ENCODE measurements at places on chromosomes 1 and 21.

DNA sequence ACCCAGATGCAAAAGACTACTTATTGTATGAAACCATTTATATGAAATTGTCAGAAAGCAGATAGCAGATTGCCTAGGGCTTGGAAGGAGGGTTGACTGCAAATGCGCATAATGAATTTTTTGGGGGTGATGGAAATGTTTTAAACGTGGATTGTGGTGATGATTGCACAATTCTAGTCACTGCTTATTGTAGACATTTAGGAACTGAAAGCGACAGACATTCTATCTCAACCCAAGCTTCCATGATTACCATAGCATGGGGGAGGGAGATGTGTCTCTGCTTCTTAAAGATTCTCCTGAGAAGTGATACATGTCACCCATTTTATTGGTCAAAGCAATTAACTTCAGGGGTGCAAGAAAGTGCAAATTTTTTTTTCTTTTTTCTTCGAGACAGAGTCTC, 2.8 kb upstream of the MTF2 start:
- no peak for DNase-seq

DNA sequence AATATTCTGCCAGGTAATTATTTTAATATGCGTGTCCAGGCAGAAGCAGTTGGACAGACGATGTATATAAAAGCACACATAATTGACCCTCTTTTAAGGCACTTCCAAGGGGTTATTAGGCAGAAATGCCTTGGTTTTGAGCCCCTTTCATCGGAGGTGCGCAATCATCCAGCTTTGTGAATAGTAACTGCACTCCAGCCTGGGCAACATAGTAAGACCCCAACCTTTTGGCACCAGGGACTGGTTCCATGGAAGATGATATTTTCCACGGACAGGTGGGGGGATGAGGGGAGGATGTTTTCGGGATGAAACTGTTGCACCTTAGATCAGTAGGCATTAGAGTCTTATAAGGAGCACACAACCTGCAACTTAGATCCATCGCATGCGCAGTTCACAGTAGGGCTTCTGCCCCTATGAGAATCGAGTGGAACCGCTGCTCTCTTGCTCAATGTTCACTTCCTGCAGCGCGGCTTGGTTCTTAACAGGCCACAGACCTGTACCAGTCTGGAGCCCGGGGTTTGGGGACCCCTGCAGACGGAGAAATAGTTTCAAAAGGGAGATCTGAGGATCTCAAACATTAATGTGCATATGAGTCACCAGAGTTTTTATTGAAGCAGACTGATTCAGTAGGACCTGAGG, 1.8 kb upstream of the MCOLN2 start:
- DNase-seq = no peak

DNA sequence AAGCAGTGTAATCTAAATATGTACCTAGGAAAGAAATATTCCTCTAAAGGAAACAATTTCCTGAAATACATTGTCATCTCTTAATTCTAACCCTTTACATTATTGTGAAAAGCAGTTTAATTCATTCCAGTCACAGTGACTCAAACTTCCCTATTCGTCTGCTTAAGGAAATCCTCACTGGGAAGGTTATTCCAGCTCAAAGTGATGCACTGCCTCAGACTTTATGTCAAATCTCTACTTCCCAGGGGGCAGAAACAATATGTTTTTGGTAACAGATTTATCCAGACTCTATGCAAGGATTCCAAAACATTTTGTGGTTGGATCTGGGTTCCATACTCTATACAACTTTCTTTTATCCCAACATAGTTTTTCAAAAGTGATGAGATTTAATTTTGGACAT, 145.2 kb downstream of the NTMT2 start:
- no peak for DNase-seq

GRCh38 chr1:54006508-54006907, 11.5 kb downstream of the LDLRAD1 start:
- DNase-seq = no peak

DNA sequence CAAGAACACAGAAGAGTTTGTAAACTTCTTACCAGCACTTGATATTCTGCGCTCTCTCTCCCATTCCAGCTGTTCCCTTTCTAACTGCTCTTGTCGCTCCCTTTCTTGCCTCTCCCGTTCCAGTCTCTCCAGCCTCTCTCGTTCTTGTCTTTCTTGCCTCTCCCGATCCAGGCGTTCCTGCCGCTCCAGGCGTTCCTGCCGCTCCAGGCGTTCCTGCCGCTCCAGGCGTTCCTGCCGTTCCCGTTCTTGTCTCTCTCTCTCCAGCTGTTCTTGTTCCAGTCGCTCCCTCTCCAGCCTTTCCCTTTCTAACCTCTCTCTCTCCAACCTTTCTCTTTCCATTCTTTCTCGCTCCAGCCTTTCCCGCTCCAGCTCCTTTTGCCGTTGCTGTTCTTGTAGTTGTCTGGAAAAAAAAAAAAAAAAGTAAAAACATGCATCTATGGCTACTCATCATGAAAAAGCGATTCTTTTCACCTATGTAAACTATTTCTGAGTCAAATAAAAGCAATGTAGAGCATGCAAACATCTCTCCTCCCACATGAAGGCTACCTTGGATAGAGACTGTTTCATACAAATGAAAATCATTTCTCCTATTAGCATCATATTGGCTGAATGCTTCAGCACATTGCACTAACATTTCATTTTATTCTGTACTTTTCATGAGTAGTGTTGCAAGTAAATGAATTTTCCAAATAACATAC, 91.5 kb upstream of the LBR start:
- no peak for DNase-seq

DNA sequence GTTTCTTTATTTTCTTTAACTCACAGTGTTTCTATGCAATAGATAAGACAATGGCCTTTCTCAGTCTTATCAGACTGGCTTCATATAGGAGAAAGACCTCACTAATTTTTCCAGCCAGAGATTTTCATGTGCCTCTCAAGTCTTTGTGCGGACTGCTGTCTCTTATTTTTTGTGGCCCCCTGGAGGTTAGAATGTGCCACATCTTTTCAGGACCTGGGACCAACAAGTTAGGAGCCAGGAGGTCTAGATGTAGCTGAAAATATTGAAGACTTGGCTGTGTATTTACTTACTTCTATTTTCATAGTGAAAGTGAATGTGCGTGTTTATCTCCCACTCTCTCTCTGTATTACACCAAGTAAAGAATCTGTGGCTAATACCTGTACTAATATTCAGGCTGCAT, 42.1 kb upstream of the CFHR3 start:
- DNase-seq = no peak

GRCh38 chr1:207763091-207763490, 11.2 kb downstream of the CD46 start:
- no peak for DNase-seq

GRCh38 chr21:25025596-25025995, 581.7 kb downstream of the MRPL39 start:
- DNase-seq = peak; percentile 33

DNA sequence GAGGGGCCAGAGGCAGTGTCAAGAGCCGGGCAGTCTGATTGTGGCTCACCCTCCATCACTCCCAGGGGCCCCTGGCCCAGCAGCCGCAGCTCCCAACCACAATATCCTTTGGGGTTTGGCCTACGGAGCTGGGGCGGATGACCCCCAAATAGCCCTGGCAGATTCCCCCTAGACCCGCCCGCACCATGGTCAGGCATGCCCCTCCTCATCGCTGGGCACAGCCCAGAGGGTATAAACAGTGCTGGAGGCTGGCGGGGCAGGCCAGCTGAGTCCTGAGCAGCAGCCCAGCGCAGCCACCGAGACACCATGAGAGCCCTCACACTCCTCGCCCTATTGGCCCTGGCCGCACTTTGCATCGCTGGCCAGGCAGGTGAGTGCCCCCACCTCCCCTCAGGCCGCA, at the start of gene BGLAP:
Gene BGLAP, plus strand, starts transcription at position 259 of the 400 bp plus-strand sequence. Its CDS starts 48 bp downstream, at position 307.
- DNase-seq = no peak

- DNase-seq = no peak
Observed at GRCh38 chr1:210690236-210690635, 361.5 kb downstream of the HHAT start.

DNA sequence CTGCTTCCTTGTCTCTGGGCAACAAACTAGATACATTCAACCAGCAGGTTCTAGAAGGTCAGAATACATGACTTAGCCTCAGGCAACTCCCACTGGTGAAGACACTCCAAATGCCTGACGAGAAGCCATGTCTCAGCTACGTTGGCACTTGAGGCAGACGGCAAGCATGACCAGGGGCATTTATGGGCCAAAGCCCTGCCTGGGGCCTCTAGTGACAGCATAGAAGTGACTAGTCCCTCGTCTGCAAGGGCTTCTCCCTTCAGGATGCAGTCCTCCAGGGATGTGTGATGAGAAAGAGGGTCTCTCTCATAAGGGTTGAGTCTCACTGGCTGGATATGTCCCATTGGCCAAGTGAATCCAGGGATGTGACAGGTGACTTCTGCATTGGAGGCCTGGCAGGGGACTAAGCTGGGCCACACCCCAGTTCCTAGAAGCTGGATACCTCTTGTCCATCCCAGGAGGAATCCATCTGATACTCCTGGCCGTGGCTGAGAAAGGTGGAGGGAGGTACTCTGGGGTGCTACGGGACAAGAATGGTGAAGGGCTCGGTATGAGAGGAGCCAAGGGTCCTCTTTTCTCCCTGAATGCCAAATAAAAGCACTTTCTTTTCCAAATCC, 148.6 kb upstream of the HMGB4 start:
- DNase-seq = no peak

DNA sequence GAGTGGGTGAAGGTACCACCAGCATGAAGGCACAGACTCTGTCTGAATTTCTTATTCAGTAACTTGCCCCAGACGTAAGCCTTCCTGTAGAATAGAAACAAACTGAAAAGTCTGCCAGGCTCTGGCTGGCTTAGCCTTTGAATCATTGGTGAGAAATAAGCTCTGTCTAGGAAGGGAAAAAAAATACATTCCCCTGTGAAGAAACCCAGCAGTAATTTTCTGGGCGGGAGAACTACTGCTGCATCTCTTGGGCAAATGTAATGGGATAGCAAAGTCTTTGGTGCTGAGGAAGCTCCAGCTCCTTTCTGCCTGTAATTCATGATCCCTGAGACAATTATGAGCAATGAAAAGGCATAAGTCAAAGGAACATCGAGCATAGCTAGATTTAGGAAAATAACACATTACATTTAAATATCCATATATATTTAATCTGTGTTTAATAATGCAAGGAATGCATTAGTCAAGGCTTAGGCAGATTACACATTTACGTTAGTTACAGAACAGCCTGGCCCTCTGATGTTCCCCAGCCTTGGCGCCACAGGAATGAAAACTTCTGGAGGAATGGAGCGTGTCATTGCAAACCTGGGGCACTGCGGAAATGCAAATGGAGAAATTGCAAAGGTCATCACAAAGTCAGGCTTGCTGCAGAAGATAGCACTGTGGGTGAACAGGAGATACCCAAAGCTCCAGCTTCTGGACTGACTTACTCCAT, 216.3 kb upstream of the CAMK1G start:
- no peak for DNase-seq

DNA sequence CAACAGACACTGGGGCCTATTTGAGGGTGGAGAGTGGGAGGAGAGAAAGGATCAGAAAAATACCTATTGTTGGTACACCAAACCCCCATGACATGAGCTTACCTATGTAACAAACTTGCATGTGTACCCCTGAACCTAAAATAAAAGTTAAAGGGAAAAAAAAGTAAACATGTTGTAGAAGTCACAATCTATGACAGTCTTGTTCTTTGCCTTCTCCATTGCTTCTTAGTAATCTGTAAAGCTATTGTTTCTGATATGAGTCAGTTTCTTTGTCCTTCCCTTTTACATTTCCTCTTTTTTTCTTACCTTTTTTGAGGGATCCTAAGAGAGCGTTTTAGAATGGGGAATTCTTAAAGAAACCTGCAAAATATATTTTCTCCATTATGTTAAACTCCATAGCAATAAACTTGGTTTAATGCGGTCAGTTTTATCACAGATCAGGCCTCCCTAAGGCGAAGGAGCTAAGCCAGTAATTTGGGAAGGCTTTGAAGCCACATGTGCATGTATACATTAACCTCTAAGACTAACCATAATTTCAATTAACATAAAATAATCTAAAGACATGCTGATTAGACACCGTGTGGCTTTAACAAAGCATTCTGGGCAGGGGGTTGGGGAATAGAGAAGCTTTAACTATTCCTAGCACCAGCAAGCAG, 77.8 kb upstream of the C1orf105 start:
- DNase-seq = peak; percentile 1

DNA sequence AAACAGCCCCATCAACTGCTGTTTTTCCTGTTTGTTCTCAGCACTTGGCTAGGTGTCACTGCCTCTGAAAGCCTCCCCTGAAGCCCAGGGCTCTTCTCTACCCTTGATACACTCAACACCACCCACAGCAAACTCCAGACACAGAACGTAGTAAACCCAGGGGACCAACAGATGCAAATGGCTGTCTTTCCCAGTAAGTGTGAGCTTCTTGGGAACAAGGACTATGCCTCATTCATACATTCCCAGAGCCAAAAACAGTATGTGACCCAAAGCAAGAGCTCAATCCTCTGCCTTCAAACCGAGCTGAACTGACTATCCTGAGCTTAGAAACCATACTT, 4.4 kb downstream of the LBR start:
- no peak for DNase-seq

- no peak for DNase-seq
Observed at GRCh38 chr21:42574234-42575027, 60.8 kb downstream of the SLC37A1 start.

- no peak for DNase-seq
Observed at GRCh38 chr1:69413129-69413528, 154.6 kb upstream of the LRRC7 start.

DNA sequence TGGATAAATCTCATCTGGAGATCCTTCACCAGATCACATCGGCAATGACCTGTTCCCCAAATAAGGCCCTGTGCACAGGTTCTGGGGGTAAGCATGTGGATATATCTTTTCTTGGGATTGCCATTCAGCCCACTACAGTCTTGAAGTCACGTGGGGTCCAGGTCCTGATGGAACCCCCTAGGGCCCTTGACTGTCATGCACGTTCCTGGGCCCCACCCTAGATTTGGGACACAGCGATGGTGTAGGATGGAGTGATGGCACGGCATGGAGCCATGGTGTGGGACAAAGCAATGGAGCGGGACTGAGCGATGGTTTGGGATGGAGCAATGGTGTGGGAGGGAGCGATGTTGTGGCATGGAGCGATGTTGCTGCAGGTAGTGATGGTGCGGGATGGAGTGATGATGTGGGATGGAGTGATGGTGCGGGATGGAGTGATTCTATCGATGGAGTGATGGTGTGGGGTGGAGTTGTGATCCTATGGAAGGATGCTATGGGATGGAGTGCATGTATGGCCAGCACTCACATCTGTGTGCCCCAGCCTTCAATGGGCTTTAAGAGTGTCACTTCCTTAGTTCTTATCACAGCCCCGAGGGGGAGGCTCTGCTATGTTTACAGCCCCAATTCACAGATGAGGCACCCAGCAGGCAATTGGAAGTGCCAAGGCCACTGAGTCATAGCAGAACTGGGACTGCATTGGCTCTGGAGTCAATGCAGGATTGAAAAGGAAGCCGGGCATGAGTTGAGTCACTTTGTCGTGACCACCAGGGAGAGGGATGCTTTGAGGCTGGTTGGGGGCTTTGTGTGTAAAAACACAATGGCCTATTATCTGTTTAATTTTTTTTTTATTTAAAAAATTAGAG, 97.0 kb upstream of the C1orf174 start:
- DNase-seq = no peak

GRCh38 chr1:33960188-33960895, 96.5 kb downstream of the HMGB4 start:
- DNase-seq = no peak
